Activated T-cell treated with anti-CD3 and anti-CD28 coated beads, Interleukin-2, amount 50 U/mL, for 24 hours (primary cell): ENCODE measurements at places on chromosomes 4 and X.
A peak's percentile ranks its signal among the peaks of the same experiment; 100 is the strongest.

GRCh38 chr4:95250544-95251137, 298.1 kb downstream of the UNC5C start:
- no peak for DNase-seq

- no peaks in the 10 kb centered on the region for H3K36me3 ChIP-seq
- H3K27me3 ChIP-seq = peaks cover 67% of the 10 kb centered on the region
- peaks cover 12% of the 10 kb centered on the region for H3K4me1 ChIP-seq
- H3K27ac ChIP-seq = no peak overlapping the region
These were observed 12.5 kb downstream of the L1CAM start for GRCh38 chrX:153873282-153874084.

DNA sequence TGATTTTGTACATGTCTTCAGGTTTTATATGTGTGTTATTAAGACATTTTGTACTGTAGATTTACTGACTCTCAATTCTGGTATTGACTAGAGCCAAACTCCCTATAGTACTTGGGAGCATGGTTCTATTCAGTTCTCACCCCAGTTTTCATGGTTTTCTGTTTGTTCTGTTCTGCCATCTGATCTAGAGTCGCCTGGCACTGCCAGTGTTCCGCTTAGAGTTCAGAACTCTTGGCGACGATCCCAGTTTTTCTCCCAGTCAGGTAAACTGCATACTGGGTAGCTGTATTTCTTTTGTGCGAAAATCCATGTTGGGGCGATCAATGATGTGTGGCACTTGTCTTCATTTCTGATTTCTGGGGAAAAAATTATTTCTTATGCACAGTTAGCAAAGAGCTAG, 78.0 kb downstream of the PHOX2B start:
- no peaks in the 10 kb centered on the region for H3K4me1 ChIP-seq
- H3K36me3 ChIP-seq = no peaks in the 10 kb centered on the region
- no peaks in the 10 kb centered on the region for H3K27me3 ChIP-seq
- no peak for DNase-seq
- H3K27ac ChIP-seq = no peak overlapping the region
- no peak overlapping the region for H3K4me3 ChIP-seq

- H3K27me3 ChIP-seq = peaks cover 7% of the 10 kb centered on the region
- no peaks in the 10 kb centered on the region for H3K36me3 ChIP-seq
- H3K4me3 ChIP-seq = no peak overlapping the region
- DNase-seq = peak; percentile 35
- H3K4me1 ChIP-seq = peaks cover 21% of the 10 kb centered on the region
- no peak overlapping the region for H3K27ac ChIP-seq
These were observed 729.3 kb upstream of the ACTRT1 start for GRCh38 chrX:128781506-128781905.

GRCh38 chr4:21688596-21689265, 259.8 kb downstream of the KCNIP4 start:
- H3K4me1 ChIP-seq = no peaks in the 10 kb centered on the region
- no peak overlapping the region for H3K27ac ChIP-seq
- H3K27me3 ChIP-seq = no peaks in the 10 kb centered on the region
- no peak for DNase-seq
- no peak overlapping the region for H3K4me3 ChIP-seq

DNA sequence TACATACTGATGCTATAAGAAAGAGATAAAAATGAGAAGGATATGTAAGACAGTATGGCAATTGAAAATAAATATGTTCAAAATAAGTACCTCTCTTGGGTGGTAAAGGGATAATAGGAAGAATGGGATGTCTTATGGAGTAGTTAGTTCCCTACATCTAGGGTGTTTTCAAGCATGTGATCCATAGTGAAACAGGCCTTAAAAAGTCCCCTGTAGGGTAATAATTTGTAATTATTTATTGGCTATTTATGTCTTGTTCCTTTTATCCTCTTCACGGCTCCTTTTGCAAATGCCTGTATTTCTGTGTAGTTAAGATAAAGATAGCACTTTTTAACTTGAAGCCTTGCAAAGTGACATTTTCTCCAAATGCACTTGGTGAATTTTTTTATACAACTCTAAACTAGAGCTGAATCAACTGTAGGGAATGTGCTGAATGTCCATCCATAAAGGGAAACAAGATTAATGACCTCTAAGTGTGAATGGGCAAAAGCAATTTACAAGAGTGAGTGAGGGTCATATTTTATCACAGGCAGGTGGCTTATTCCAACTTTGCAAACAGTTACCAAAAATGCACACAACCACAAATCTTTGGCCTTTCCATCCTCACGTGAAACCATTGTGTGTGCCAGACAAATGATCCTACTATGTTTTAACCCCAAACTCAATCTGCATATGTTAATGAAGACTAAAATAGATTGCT, 299.0 kb downstream of the KCNIP4 start:
- H3K4me1 ChIP-seq = no peaks in the 10 kb centered on the region
- H3K36me3 ChIP-seq = no peaks in the 10 kb centered on the region
- H3K27me3 ChIP-seq = no peaks in the 10 kb centered on the region
- no peak for DNase-seq

GRCh38 chr4:7872264-7872771, 67.3 kb downstream of the AFAP1 start:
- peaks cover 43% of the 10 kb centered on the region for H3K4me1 ChIP-seq
- H3K4me3 ChIP-seq = no peak overlapping the region
- DNase-seq = no peak
- H3K27me3 ChIP-seq = no peaks in the 10 kb centered on the region
- peaks cover 32% of the 10 kb centered on the region for H3K36me3 ChIP-seq

DNA sequence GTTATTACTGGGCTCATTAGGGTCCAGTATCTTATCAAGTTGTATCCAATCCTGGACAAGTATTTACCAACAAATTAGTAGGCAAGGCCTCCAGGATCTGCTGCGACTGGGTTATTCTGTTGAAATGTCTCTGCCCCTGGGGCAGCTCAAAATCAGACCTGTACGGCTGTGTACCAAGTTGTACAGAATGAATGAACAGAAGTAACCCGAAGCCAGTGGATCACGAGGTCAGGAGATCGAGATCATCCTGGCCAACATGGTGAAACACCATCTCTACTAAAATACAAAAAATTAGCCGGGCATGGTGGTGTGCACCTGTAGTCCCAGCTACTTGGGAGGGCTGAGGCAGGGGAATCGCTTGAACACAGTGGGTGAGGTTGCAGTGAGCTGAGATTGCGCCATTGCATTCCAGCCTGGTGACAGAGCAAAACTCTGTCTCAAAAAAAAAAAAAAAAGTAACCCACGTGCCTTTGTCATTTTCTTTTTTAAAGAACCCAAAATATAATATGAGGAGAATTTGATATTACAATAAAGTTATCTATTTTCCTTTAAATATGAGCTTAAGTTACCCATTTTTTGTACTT, 127.3 kb downstream of the CBR4 start:
- DNase-seq = no peak
- no peak overlapping the region for H3K4me3 ChIP-seq
